ENCODE measurements at places on chromosomes 5 and 9. TPM values are rescaled to one million over a fixed set of nuclear protein-coding genes. Genes with fewer than 3 reads are reported as not detected.

DNA sequence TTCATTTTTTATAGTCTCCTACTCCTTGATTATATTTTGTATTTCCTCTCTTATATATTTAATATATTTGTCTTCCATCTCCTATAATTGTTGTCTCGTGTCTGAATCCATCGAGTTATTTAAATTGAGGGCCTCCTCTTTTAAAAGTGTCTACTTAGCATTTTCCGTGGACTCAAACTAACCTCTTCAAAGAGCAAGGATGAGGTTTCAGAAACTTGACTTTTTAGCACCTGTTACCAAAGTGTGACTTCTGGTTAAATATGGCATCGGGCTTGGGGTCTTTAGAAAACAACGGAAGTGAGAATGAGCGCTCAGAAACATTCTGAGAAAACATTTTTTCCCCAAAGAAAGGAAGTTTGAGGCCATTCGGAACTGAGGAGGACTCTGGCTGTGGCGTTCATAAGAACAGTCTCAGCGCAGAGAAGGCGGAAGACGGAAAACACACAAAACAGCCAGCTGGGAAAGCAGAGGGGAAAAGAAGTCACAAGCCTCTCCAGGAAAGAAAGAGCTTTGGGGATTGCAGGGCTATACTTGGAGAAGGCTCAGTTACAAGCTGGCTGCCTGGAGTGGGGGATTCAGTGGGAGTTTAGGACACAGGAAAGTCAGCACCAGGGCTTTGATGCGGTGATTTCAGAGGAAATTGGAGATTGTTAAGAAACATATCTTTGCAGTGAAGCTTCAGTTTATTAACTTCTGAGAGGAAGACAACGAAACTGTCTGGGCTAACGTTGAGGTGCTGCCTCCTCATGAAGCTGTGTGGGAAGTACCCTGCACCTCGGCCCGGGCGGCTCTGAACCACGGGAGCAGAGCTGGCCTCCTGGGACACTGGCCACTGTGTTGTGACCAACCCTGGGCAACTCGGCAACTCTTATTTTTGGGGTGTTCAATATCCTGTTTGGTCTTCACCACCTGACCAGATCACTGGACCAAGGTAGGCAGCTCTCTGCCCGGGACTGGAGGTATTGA, 25.1 kb upstream of the IRX2 start:
- H3K36me3 ChIP-seq, result no peaks in the 10 kb centered on the region
- H3K27ac ChIP-seq, result no peak overlapping the region
- H3K4me3 ChIP-seq, result no peak overlapping the region
- no peaks in the 10 kb centered on the region for H3K4me1 ChIP-seq
- no peak for DNase-seq
- peaks cover 3% of the 10 kb centered on the region for H3K27me3 ChIP-seq

The IDNK gene
- 5.9 TPM for total RNA-seq

DNA sequence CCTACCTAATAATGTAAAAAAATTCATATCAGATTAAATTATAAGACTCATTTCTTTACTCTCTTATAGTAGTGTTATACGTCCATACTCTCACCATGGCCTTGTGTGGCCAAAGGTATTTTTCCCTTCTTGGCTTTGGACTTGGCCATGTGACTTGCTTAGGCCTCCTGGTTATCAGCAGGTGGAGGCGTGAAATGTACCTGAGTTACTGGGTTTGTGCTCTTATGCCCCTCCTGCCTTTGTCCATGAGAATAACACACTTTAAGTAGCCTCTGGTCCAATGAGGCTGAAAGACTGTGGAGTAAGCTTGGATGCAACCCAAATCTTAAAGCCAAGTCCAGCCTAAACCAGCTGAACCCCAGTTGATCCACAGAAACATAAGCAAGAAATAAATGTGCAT, 68.7 kb downstream of the RETREG1 start:
- H3K4me1 ChIP-seq, result no peaks in the 10 kb centered on the region
- no peak for DNase-seq
- no peaks in the 10 kb centered on the region for H3K27me3 ChIP-seq
- H3K27ac ChIP-seq, result no peak overlapping the region
- no peaks in the 10 kb centered on the region for H3K36me3 ChIP-seq
- H3K4me3 ChIP-seq, result no peak overlapping the region

DNA sequence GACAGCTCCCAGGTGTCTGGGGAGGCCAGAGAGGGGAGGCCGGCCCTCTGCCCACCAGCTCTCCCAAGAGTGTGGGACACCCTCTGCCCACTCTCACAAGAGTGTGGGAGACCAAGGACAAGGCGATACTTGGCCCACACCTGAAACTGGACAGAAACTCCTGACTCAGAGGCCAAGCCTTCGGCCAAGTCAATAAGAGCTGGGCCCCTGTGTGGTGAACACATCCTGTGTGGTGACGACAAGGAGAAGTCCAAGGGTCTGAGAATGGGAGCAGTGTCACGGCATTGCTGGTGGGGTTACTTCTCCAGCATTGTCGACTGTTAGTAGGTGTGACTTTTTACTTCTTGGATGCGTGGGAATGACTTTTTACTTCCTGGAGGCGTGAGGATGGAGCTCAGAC, 14.6 kb upstream of the F2RL1 start:
- peaks cover 12% of the 10 kb centered on the region for H3K4me1 ChIP-seq
- no peak overlapping the region for H3K27ac ChIP-seq
- H3K27me3 ChIP-seq, result no peaks in the 10 kb centered on the region
- H3K4me3 ChIP-seq, result no peak overlapping the region

DNA sequence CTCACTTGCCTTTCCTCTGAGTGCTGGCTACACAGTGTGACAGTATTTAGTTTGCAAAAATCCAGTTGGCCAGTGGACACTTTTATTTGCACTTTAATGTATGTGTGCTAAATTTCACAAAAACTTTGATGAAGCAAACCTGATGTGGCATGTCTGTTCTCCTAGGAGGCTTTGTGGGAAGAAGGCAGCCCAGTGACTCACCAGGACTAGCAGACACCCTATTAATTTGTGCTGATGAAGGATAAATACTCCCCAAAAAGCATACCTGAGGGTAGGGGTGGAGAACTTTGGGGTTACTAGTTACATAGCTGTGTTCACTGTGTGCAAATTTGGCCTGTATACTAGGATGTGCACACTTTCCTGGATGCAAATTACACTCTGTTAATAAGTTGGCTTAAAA, 39.3 kb upstream of the IPPK start:
- peaks cover 1% of the 10 kb centered on the region for H3K36me3 ChIP-seq
- H3K4me1 ChIP-seq, result no peaks in the 10 kb centered on the region
- no peak overlapping the region for H3K27ac ChIP-seq
- no peak overlapping the region for H3K4me3 ChIP-seq

DNA sequence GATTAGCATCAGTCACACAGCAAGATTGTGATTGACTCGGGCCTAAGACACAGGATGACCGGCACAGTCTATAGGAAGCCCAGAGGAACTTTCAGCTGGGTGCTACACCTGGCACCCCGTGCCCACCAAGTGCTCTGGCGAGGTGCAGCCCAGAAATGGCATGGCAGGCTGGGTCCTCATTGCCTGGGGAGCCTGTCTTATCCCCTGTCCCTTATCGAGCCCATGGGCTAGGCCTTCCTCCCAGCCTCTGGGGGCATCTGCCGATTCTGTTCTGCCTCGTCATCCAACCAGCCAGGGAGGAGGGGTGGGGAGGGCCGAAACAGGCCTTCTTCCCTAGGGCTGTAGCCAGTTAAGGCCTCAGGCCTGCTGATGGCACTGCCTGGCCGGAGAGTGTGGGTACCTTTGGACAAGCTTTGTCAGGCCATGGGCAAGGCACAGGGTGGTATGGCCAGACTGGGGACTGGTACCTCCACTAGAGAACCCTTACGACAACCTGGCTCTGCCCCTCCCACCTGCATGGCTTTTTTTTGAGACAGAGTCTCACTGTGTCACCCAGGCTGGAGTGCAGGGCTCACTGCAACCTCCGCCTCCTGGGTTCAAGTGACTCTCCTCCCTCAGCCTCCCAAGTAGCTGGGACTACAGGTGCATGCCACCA, 1.6 kb downstream of the GRK6 start:
- DNase-seq, result no peak
- H3K27me3 ChIP-seq, result no peaks in the 10 kb centered on the region
- H3K4me3 ChIP-seq, result no peak overlapping the region
- H3K4me1 ChIP-seq, result no peaks in the 10 kb centered on the region
- peaks cover 18% of the 10 kb centered on the region for H3K36me3 ChIP-seq
- no peak overlapping the region for H3K27ac ChIP-seq
